ENCODE measurements at places on chromosomes 1 and 21.

DNA sequence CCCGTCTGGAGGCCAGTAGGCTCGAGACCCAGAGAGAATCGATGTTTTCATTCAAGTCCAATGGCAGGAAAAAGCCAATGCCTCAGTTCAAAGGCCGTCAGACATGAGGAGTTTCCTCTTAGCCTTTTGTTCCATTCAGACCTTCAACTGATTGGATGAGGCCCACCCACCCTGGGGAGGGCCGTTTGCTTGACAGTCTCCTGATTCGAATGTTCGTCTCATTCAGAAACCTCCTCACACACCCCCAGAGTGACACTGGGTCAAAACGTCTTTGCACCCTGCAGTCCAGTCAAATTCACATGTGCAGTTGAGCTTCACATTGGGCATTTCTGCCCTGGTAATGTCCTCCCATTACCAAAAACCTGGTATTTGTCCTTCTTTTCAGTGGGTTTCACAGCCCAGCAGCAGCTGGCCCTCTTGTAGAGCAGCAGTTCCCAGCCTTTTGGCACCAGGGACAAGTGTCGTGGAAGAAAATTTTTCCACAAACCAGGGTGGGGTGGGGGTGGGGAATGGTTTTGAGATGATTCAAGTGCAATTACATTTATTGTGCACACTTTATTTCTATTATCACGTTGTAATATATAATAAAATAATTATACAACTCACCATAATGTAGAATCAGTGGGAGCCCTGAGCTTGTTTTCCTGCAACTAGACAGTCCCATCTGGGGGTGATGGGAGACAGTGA is 40.1 kb downstream of the RSPH1 start:
- DNase-seq, result no peak

DNA sequence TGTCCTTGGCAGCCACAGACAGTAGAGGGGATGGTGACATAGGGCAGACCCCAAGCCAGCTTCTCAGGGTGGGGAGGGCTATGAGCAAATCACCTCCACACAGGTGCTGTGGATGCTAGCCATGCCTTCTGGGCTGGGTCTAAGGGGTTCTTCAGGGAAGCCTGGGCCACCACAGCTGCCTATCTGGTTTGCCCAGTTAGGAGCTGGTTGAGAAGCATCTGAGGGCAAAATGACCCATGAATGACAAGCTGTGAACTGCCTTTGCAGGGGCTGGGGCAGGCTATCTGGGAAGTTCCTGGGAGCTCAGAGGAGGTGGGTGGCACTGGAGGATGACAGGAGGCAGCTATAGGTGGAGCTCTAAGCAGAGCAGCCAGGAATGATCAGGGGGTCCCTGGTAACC is 10.1 kb upstream of the ARHGEF10L start:
- no peak for DNase-seq

DNA sequence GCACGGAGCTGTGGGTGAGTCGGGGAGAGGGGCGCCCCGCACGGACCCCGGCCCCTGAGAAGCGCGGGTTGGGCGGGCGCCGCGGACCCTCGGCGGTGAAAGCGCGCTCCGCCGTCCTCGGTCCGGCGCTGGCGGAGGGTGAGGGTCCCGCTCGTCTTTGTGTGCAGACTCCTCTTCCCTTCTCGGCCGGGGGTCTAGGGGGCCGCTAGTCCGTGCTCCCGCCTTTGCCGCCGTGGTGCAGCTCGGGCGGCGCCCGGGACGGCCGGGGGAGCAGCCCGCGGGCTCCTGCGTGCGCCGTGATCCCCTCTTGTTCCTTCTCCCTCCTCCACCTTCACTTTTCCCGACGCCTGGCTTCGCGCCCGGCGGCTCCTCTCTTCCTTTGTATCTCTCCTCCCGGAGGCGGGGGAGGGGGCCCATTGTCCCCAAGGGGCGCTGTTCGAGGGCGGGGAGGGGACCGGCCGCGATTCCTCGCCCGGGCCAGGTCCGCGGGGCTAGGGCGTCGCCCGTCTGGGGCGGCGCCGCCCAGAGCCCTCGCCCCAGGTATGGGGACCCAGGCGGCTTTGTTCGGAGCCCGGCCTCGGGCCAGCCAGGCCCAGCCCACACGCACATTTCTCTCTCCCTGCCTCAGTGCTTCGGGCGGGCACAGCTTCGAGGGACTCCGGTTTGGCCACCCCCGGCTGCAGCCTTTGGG is 519 bp downstream of the FNBP1L start:
- peak; percentile 57 for DNase-seq

- DNase-seq, result peak; percentile 38
These were observed 15.1 kb upstream of the THRAP3 start for GRCh38 chr1:36208978-36209703.

DNA sequence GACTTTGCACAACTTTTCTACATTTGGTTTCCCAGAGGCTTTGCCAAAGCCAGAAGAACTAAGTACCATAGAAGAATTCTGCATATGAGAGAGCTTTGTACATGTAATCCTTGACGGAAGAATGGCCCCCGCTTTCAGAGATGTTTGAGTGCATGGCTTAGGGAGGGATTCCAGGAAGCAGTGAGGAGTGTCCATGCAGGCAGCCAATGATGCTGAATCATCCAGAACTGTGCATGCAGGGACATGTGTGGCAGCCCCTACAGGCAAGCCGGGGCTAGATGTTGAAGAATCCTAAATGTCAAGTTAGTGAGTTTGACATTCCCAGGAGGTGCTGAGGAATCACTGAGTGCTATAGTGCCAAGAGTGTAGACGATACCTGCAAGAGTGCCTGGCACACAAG is 9.9 kb upstream of the HAO2 start:
- peak; percentile 60 for DNase-seq

- DNase-seq, result no peak
These were observed 127.0 kb downstream of the GREM2 start for GRCh38 chr1:240484804-240485443.

DNA sequence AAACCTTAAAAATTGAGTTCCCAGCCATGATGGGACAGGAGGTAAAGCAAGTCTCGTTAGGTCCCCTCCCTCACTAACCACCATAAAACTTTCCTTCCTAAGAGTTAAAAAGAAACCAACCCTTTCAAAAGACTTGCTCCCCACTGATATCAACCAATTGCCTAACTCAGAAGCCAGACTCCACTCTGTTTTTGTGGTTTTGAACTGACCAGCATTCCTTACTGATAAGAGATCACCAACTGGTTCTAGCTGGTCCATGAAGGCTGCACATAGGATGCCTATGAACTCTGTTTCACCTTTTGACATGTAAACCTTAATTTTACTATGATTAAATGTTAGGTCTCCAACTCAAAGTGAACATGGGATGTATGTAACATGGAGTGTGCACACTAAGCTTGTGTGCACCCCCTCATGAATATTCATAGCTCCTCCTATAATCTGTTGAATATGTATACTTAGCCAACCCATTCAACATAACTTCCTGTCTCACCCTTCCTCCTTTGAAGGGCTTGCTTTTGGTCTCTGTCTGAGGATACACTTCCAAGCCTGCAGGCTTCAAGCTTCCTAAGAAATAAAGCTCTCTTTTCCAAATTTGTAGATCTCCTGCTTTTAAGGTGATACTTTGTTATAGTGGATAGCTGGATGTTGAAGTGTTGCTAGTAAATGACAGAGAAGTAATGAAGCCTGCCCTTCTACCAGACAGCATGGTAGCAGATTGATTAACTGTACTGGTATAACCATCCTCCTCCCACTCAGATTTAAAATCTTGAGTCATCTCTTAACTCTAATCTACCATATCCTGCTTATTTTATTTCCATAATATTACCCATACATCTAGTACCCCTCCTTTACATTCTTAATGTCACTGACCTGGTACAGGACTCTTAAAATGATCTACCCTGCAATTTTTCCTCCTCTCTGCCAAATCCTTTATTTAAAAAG is 95.6 kb downstream of the ZNF644 start:
- peak; percentile 56 for DNase-seq

GRCh38 chr1:150843474-150843873 is 32.9 kb downstream of the ARNT start:
- DNase-seq, result no peak

GRCh38 chr1:168368131-168368530 is 87.5 kb downstream of the TBX19 start:
- no peak for DNase-seq

DNA sequence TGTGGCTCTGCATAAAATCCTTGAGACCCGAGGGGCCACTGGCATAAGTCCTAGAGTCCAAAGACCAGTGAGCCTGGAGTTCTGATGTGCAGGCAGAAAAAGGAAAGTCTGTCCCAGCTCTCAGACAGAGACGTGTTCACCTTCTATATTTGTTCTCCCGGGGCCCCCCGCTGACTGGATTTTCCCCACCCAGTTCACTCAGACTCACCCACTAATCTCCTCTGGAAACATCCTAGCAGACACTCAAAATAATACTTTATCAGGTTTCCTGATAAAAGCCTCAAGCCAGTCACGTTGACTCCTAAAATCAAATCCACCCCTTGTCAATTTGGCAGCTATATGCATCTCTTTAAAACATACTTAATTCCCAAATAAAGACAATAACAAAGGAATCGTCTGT is 1084.2 kb upstream of the NCAM2 start:
- DNase-seq, result no peak

DNA sequence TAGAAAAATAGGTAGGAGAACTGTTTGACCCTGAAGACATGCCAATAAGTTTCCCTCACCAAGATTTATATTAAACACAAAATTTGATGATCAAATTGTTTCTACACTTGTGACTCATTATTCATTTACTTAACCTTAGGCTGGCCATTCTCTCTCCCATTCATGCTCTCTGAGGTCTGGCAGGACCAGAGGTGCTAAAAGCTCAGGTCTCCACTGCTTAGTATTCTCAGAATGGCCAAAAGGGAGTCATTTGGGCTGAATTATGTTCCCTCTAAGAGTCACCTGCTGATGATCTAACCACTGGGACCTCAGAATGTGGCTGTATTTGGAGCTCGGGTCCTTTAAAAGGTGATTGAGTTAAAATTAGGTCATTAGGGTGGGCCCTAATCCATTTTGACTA is 47.1 kb upstream of the ATP1B1 start:
- no peak for DNase-seq

DNA sequence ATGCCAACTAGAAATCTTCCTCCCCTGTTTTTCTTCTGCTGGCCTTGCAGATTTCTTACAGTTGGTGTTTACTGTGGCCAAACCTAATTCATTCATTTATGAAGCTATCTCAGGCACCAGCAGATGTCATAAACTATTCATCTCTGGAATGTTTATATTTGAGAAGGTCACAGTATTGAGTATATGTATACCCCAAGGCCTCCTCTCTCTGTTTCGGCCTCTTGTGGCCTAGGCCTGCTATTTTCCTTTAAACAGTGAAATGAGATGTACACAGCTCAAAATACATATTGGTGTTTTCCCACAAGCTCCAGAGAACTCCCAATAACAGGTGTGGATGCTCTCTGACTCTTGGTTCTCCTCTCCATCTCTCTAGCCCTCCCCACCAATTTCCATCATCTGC is 520.7 kb upstream of the CAMK1G start:
- DNase-seq, result no peak

- DNase-seq, result no peak
These were observed 190.6 kb upstream of the NFIA start for GRCh38 chr1:60891765-60892164.

- peak; percentile 45 for DNase-seq
These were observed 243.4 kb downstream of the RHOU start for GRCh38 chr1:228978484-228979324.

DNA sequence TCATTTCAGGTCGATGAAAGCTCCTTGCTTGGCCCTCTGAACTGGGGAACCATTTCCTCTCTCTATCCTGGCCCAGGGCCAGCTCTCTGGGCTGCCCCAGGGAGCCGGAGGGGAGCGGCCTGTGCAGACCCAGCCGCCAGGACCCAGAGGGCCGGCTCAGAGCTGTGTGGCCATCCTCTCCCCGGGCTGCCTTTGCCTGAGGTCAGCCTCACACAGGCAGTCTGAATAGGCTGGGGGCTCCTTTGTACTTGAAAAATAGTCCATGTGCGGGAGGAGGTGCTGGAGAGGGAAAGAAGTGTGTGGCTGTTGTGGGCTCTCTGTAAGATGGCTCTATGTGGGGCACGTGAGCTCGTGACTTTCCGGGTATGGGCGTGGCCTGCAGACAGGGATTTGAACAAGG is 275.1 kb upstream of the VAMP3 start:
- no peak for DNase-seq

DNA sequence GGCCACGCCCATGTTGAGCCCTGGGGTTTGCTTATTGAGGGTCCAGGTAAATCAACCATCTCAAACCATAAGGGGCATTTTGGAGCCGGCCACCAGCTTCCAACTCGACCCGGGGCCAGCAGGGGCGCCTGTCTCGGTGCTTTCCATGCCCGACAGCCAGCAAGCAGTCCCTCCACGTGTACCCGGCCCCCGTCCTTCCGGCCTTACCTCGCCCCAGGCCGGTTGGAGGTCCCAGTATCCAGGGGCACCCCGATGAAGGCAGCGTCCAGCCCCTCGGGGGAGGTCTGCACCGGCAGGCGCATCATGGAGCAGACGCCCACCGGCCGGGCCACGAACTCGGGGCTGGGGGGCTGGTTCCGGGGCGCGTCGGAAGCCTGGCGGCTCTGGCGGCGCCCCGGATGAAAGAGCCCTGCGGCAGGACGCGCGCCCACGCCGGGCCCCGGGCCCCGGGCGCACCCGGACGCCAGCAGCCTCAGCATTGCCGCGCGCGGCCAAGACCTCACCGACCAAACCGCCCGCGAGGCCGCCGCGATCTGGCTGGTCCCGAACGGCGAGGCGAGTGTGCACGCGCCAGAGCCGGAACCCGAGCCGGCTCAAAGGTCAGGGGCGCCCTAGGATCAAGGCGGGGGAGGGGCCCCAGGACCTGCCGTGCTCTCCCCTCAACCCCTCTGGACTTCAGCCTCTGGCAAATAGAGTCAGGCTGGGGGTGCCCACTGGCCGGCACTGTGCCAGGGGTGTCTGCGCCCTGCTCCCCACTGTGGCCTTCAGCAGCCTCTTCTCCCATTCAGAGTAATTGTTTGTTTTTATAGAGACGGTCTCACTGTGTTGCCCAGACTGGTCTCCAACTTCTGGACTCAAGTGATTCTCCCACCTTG is at the start of gene AGMAT:
AGMAT (minus strand) TSS at position 563 of the 875 bp plus-strand sequence; CDS start at position 479, 84 bp downstream.
- peak; percentile 64 for DNase-seq

DNA sequence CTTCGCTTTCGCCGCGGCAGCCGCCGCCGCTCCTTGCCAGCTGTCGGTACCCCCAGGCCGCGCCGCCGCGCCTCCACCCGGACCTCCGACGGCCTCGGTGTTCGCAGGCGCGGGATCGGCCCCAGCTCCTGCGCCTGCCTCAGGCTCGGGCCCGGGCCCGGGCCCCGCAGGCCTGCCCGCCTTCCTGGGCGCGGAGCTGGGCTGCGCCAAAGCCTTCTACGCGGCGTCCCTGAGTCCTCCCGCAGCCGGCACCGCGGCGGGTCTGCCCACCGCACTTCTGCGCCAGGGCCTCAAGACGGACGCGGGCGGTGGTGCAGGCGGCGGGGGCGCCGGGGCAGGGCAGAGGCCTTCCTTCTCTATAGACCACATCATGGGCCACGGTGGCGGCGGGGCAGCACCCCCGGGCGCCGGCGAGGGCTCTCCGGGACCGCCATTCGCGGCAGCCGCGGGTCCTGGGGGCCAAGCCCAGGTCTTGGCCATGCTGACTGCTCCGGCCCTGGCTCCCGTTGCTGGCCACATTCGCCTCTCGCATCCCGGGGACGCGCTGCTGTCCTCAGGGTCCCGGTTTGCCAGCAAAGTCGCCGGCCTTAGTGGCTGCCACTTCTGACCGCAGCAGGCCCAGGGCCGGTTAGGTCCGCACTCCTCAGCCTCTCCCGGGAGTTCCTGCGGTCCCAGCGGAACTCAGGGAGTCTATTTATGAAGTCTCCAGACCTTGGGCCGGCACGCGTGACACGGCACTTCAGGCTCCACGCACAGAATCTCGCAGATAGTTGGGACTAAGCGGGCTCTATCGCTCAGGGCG is 1.4 kb downstream of the FOXD2 start:
- no peak for DNase-seq
